ENCODE measurements at places on chromosomes 3 and 15. TPM values are rescaled to one million over a fixed set of nuclear protein-coding genes. Genes with fewer than 3 reads are reported as not detected.
A peak's percentile ranks its signal among the peaks of the same experiment; 100 is the strongest.

DNA sequence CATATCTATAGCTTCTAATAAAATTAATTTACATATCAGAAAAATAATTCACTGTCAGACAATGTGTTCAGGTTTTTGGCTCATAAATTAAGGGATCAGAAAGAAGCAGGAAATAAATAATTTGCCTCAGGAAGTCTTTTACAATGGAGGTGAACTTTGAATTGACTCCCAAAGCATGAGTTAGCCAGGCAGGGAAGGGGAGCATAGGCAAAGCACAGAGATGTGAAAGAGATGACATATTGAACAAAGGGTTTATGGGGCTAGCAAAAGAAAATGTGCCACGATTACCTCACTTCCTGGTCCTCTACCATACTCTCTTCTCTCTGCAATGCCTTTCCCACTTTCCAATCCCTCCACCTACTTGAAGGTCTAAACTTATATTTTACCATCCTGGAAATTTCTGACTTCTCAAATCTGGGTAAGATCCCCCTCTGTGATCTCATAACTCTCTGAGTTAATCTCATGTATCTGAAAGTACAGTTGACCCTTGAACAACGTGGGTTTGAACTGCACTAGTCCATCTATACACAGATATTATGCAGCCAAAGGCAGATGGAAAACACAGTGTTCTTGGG is 4.1 kb upstream of the HEXA start:
- H3K4me3 ChIP-seq = no peak overlapping the region
- no peak for DNase-seq
- no peaks in the 10 kb centered on the region for H3K36me3 ChIP-seq
- H3K4me1 ChIP-seq = no peaks in the 10 kb centered on the region

GRCh38 chr15:63103416-63103815 is 18.2 kb upstream of the LACTB start:
- peaks cover 14% of the 10 kb centered on the region for H3K4me1 ChIP-seq
- no peak overlapping the region for H3K4me3 ChIP-seq
- no peak overlapping the region for H3K27ac ChIP-seq
- no peak for DNase-seq
- H3K27me3 ChIP-seq = no peaks in the 10 kb centered on the region

GRCh38 chr3:142580061-142580423 is 1.5 kb upstream of the ATR start:
- DNase-seq = no peak
- H3K27ac ChIP-seq = no peak overlapping the region
- H3K36me3 ChIP-seq = no peaks in the 10 kb centered on the region
- no peak overlapping the region for H3K4me3 ChIP-seq
- H3K27me3 ChIP-seq = no peaks in the 10 kb centered on the region

GRCh38 chr15:42595626-42596240 is 20.3 kb downstream of the STARD9 start:
- peak overlapping the region; percentile 82 for H3K27ac ChIP-seq
- no peaks in the 10 kb centered on the region for H3K4me1 ChIP-seq
- H3K36me3 ChIP-seq = no peaks in the 10 kb centered on the region
- no peak for DNase-seq
- H3K27me3 ChIP-seq = no peaks in the 10 kb centered on the region
- no peak overlapping the region for H3K4me3 ChIP-seq

GRCh38 chr15:63941698-63942465 is 104.4 kb downstream of the DAPK2 start:
- H3K36me3 ChIP-seq = no peaks in the 10 kb centered on the region
- no peaks in the 10 kb centered on the region for H3K27me3 ChIP-seq
- no peak overlapping the region for H3K4me3 ChIP-seq

DNA sequence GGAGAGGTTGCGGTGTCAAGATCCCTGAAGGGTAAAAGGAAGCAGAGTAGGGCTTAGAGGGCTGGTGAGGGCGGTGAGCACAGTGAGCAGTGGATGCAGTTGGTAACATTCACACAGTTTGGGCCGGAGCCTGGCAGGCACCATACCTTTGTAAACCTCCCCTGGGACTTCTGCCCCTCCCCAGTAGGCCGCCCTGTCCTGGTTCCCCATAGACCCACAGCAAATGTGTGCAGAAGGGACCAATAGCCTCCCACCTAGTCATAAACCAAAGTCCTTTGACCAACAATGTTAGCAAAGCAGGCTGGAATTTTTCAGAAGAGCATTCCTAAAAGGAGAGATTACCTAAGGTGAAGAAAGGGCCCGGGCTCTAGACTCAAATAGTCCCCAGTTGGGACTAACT is 1.7 kb upstream of the PHGR1 start:
- no peak for DNase-seq
- H3K27me3 ChIP-seq = no peaks in the 10 kb centered on the region
- no peak overlapping the region for H3K27ac ChIP-seq
- H3K4me3 ChIP-seq = no peak overlapping the region
- no peaks in the 10 kb centered on the region for H3K4me1 ChIP-seq
- no peaks in the 10 kb centered on the region for H3K36me3 ChIP-seq

GRCh38 chr15:70580958-70581357 is 182.4 kb downstream of the UACA start:
- H3K27ac ChIP-seq = no peak overlapping the region
- no peaks in the 10 kb centered on the region for H3K4me1 ChIP-seq
- no peak for DNase-seq
- peaks cover 12% of the 10 kb centered on the region for H3K27me3 ChIP-seq
- H3K36me3 ChIP-seq = no peaks in the 10 kb centered on the region

DNA sequence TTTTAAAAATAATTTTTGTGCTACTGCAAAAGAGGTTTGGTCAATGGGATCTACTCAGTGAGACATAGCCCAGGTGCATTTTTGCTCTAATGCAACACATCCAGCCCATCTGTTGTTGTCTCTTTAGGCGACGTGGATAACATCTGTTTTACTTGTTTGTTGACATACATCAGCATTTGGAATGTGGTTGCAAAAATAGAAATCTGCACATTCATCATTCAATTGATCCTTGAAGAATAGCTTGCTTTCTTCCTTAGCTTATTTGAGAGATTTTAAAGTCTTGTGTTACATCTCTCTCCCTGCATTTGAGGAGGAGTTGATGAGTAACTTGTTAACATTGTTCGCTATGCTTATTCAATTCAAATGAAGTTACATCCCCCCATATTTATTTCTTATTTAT is 1202.3 kb downstream of the NSUN3 start:
- no peak overlapping the region for H3K4me3 ChIP-seq
- no peaks in the 10 kb centered on the region for H3K36me3 ChIP-seq
- DNase-seq = no peak

GRCh38 chr3:127658234-127658633 is 14.5 kb upstream of the ABTB1 start:
- H3K4me3 ChIP-seq = no peak overlapping the region
- no peaks in the 10 kb centered on the region for H3K27me3 ChIP-seq
- no peaks in the 10 kb centered on the region for H3K4me1 ChIP-seq
- H3K36me3 ChIP-seq = no peaks in the 10 kb centered on the region
- H3K27ac ChIP-seq = no peak overlapping the region

GRCh38 chr3:7964899-7965298 is 536.7 kb upstream of the LMCD1 start:
- H3K4me3 ChIP-seq = no peak overlapping the region
- H3K4me1 ChIP-seq = peaks cover 12% of the 10 kb centered on the region
- no peaks in the 10 kb centered on the region for H3K36me3 ChIP-seq

- H3K27ac ChIP-seq = no peak overlapping the region
- no peaks in the 10 kb centered on the region for H3K36me3 ChIP-seq
- no peak for DNase-seq
- H3K4me3 ChIP-seq = no peak overlapping the region
- H3K4me1 ChIP-seq = no peaks in the 10 kb centered on the region
Measured at GRCh38 chr15:59696332-59696731, 7.2 kb upstream of the BNIP2 start.

GRCh38 chr3:183217548-183218332 is 35.3 kb upstream of the B3GNT5 start:
- H3K27ac ChIP-seq = no peak overlapping the region
- no peaks in the 10 kb centered on the region for H3K4me1 ChIP-seq
- H3K27me3 ChIP-seq = no peaks in the 10 kb centered on the region
- no peak for DNase-seq
- no peaks in the 10 kb centered on the region for H3K36me3 ChIP-seq

DNA sequence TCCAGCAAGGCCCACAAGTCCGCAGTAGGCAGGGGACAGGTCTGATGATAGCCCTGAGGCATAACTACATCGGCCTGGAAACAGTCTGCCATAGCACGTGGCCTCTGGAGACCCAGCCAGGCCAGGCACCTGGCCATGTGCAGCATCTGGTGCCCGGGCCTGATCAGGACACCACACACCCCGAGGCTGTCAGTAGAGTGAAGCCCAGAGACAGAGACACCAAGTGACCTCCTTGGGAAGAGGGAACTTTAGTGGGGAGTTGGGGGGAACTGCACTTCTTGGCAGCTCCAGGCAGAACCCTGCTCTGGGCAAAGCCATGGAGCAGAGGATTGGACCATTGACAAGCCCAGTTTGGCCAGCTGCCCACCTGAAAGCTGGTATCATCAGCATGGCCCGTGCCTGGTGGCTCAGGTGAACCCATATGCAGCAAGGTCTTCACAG is 1.2 kb downstream of the SHISA5 start:
- H3K4me1 ChIP-seq = no peaks in the 10 kb centered on the region
- DNase-seq = peak; percentile 76
- peak overlapping the region; percentile 88 for H3K27ac ChIP-seq
- H3K27me3 ChIP-seq = no peaks in the 10 kb centered on the region
- peak overlapping the region; percentile 78 for H3K4me3 ChIP-seq

DNA sequence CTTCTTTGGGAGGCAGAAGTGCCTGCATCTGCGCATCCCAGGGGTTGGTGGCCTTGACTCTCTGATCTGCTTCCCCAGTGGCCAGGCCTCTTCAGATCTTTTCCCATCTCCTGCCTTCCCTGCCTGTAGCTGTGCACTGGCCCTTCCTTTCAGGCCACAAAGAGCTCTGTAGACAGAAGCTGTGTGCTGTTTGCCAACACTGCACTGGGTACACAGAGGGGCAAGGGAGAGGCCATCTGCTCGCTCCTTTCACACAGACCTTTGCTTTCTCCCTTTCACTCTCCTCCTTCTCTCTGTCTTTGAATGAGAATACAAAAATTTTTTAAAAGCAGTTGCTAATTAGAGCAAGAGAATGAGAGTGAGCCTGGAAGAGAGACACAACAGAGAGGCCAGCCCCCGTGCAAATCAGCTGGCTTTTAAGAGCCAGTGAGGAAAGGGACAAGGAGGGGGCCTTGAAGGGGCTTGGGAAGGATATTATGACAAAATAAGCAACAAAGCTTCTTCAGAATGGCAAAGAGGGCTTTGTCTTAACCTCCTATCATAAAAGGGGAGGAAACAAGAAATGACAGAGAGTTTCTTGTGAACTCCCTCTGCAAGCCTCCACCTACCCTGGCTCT is 170.9 kb downstream of the EPHB1 start:
- no peak overlapping the region for H3K27ac ChIP-seq
- H3K4me1 ChIP-seq = no peaks in the 10 kb centered on the region
- H3K4me3 ChIP-seq = no peak overlapping the region
- DNase-seq = no peak

- H3K27ac ChIP-seq = no peak overlapping the region
- no peak overlapping the region for H3K4me3 ChIP-seq
- no peaks in the 10 kb centered on the region for H3K27me3 ChIP-seq
Measured at GRCh38 chr15:91790836-91791235, 62.7 kb upstream of the SLCO3A1 start.

- peaks cover 24% of the 10 kb centered on the region for H3K4me1 ChIP-seq
- DNase-seq = no peak
- no peaks in the 10 kb centered on the region for H3K36me3 ChIP-seq
- no peak overlapping the region for H3K4me3 ChIP-seq
Measured at GRCh38 chr3:24591661-24592555, 97.3 kb upstream of the THRB start.

DNA sequence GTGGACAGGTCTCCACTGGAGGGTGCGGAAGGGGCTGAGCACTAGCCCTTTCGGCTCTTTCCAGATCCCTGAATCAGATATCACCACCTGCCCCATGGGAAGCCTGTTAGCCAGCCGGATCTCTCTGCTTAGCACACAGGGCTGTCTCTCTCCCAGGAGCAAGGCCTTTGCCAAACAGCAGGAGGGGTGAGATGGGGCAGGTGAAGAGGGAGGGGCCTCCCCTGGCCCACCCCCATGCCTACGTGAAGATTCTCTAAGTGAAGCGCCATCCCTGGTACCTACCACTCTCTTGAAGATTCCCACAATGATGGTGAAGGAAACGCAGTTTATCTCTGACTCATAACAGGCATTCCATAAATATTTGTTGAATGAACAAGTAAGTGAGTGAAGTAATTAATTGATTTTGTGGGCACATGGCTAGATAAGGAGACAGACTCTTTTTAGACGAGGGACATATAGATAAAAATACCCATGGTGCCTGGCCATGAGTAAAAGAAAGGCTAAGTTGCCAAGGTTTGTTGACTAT is 19.6 kb upstream of the HCN4 start:
- no peaks in the 10 kb centered on the region for H3K36me3 ChIP-seq
- no peak for DNase-seq
- H3K27ac ChIP-seq = no peak overlapping the region
- no peak overlapping the region for H3K4me3 ChIP-seq
- no peaks in the 10 kb centered on the region for H3K4me1 ChIP-seq
- H3K27me3 ChIP-seq = no peaks in the 10 kb centered on the region

- no peaks in the 10 kb centered on the region for H3K4me1 ChIP-seq
- no peaks in the 10 kb centered on the region for H3K36me3 ChIP-seq
- no peak overlapping the region for H3K27ac ChIP-seq
- no peaks in the 10 kb centered on the region for H3K27me3 ChIP-seq
- H3K4me3 ChIP-seq = no peak overlapping the region
Measured at GRCh38 chr3:58242340-58242739, 4.7 kb downstream of the ABHD6 start.

GRCh38 chr3:42043099-42043813 is 47.9 kb upstream of the TRAK1 start:
- H3K4me1 ChIP-seq = peaks cover 42% of the 10 kb centered on the region
- DNase-seq = peak; percentile 69
- H3K4me3 ChIP-seq = no peak overlapping the region
- no peaks in the 10 kb centered on the region for H3K36me3 ChIP-seq
- peak overlapping the region; percentile 13 for H3K27ac ChIP-seq

DNA sequence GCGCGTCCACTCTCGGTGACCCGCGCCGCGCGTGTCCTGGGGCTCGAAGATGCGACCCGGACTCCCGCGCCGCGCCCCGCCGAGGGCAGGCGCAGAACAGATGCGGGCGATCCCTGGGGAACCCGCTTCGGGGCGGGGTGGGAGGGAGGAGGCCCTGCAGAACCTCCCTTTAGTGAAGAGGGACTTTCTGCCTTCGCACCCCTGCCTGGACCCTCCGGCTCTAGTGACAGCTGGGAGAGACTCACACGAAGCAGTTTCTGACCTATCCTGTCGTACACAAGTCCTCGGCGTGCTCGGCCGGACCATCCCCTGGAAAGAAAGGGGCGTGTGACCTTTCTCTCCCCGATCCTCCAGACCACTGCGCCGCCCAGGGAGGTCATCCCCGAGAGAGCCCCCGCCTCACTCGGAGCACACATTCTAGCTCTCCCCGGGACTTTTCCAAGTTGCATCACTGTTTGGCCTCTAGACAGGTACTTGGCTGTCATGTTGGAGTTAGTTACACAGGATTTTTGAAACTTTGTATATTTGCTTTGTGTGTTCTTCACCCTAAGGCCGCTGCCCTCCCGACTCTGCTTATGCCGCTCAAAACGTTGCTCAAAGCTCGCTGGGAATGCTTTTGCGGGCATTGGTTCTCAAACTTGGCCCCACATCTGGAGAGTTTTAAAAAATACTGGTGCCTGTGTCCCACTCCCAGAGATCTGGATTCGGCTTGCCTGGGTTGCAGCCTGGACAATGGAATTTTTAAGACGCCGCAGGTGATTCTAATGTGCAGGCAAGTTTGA is 582 bp downstream of the CGNL1 start:
- DNase-seq = peak; percentile 63
- no peak overlapping the region for H3K27ac ChIP-seq
- H3K4me1 ChIP-seq = peaks cover 9% of the 10 kb centered on the region

The PLCL2 gene
- polyA plus RNA-seq = 12.5 TPM

The KCNH8 gene
- 0.23 TPM for polyA plus RNA-seq

The TMED3 gene
- 60.1 TPM for polyA plus RNA-seq

The TERC gene
- polyA plus RNA-seq = not detected

The FSTL1 gene
- polyA plus RNA-seq = 24.6 TPM

The SCN11A gene
- 0.57 TPM for polyA plus RNA-seq

The FOXL2 gene
- polyA plus RNA-seq = not detected

The CD80 gene
- 2.0 TPM for polyA plus RNA-seq

All from sigmoid colon (tissue), 7 donors.